ENCODE measurements at places on chromosomes 7 and 10.

GRCh38 chr10:67779465-67780203 lies 58.4 kb downstream of the DNAJC12 start:
- DNase-seq = peak; percentile 71

DNA sequence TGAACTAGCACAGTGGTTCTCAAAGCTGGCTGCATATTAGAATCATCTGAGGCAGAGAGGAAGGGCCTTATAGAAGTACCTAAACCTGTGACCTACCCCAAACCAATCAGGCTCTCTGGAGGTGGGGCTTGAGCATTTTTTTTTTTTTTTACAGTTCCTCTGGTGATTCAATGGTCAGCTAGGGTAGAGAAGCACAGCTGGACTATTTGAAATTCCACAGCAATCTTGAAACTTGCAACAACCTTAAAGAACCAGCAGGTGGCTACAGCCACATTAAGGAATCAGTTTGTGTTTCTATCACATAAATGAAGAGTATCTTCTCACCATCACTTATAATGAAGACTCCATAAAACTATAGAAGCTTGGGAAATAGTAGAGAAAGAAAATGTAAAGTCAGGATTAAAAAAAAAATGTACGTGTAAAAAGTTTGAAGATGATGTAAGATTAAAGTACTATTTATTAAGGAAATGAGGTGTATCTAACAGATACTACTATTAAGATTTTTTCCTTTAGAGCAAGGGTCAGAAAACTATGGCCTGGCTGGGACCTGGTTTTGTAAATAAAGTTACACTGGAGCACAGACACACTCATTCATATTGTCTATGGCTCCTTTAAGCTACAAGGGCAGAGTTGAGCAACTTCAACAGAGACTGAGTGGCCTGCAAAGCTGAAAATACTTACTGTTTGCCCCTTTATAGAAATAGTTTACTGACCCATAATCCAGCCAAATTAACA lies 3.8 kb downstream of the RTKN2 start:
- DNase-seq = no peak

DNA sequence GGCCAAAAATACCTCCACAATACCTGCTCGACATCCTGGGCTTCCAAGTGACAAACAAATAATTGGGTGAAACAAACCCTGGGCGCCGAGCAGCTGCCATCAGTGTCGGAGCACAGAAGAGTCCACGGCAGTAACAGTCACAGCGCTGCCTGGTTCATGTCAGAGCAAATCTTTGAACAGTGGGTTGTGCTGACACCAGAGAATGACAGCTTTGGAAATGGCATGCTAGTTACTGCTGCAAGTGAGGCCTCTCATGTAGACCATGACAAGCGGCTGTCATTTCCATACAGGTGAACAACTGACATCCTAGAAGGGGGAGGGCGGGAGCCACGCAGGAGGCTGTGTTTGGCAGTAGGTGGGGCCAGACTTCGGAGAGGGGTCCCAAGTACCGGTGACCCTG lies 420.5 kb upstream of the GALNT17 start:
- no peak for DNase-seq

- no peak for DNase-seq
Measured at GRCh38 chr10:115051216-115051615, 41.9 kb upstream of the ATRNL1 start.

- DNase-seq = no peak
Measured at GRCh38 chr10:52523696-52524095, 209.6 kb downstream of the DKK1 start.

DNA sequence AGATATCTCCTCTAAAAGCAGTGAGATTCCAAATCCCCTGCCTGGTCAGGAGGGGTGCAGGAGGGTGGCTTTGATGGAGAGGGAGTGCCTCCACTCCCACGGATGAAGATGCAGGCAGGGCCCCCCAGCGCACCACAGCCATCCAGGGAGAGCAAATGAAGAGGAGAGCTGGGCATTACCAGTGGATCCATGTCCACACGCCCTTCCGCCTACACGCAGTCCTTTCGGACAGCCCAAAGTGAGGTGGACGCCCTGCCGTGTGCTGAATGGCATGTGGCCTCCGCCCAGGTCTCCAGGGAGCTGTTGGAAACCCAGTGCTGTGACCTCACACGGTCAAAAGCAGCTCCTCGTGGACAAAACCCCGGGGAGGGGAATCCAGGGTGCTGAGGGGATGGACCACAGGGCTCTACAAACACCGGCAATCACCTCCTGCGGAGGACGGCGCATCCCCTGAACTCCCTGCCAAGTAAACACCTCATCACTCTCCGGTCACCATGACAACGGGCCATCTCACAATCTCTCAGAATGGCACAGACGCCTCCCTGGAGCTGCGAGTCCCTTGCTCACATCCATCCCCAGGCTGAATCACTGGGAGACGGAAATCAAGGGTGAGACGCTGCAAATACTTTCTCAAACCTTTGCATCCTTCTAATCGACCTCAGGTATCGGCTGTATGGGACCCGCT lies 35.0 kb upstream of the DNAAF5 start:
- DNase-seq = no peak

- peak; percentile 63 for DNase-seq
Measured at GRCh38 chr10:132397036-132397541, at the start of gene PWWP2B. PWWP2B (plus strand) TSS chr10:132397200; CDS start chr10:132397227, 27 bp downstream.

DNA sequence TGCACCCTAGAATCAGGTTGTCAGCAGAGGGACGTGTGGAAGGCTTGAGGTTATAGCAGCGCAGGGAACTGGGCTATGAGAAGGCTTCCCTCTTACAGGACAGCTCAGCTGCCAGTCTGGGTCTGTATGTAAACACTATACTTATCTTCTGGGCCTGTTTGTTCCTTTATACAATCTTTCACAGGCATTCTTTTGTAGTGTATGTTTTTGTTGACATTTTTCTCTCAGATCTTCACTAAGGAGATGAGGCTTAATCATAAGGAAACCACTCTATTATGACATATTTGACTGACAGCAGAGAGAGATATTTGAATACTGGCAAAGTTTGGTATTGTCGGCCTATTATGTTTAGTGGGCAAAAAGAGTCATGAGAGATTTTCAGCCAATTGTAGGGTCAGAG lies 929 bp downstream of the GBF1 start:
- no peak for DNase-seq

DNA sequence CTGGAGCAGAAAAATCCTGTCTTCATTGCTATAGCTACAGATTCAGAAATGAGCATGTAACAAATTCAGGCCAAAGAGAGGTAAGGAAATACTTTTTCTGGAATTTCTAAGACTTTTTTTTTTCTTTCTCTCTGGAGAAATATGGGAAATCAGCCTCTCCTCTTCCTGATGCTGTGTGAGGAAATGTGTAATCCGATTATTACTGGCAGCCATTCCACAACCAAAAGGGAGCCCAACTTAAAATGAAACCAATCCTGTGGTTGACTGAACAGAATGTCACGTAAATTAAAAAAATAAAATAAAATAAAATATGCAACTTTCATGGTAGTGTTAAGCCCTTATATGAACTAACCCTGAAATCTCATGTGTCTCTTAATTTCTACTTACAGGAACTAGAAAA lies 10.7 kb upstream of the POT1 start:
- no peak for DNase-seq

DNA sequence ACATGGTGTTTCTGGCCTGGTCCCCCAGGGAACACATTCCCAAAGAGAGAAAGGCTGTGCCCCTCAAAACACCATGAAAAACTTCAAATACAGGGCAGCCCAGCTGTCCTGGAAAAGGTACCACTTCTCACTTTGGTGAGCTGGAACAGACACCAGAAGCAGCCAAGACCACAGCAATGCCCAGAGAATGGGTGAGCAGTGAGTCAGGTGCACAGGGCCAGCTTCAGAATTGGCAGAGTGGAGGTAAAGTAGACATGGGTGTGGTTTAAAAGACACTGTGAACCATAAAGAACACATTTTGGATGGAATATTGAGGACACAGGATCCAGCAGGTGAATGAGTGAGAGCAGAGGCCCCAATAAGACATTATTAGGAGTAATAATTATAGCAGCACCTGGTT lies 51.3 kb downstream of the FAM13C start:
- no peak for DNase-seq

- DNase-seq = no peak
Measured at GRCh38 chr10:7492660-7493046, 81.8 kb upstream of the SFMBT2 start.

DNA sequence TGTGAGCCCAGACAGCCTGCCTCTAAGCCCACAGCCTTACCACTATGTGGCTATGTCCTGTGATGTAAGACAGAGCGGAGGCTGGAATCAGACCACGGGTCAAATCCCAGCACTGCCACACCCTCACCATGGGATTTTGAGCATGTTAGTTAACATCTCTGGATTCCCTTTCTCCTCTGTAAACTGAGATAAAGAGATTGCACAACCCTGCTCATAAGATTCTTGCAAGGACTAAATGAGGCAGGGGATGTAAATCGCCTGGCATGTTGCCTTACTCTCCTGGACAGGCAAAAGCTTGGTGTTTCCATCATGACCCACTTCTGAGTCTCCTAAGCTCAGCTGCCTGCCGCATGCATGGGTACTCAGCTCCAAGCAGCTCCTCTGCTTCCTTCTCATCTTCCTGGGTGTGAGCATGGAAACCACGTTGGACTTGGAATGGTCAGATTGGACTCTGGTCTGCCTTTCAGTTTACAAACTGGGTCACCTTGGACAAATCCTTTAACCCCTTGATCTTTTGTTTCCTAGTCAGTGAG lies 41.3 kb upstream of the MTURN start:
- no peak for DNase-seq

DNA sequence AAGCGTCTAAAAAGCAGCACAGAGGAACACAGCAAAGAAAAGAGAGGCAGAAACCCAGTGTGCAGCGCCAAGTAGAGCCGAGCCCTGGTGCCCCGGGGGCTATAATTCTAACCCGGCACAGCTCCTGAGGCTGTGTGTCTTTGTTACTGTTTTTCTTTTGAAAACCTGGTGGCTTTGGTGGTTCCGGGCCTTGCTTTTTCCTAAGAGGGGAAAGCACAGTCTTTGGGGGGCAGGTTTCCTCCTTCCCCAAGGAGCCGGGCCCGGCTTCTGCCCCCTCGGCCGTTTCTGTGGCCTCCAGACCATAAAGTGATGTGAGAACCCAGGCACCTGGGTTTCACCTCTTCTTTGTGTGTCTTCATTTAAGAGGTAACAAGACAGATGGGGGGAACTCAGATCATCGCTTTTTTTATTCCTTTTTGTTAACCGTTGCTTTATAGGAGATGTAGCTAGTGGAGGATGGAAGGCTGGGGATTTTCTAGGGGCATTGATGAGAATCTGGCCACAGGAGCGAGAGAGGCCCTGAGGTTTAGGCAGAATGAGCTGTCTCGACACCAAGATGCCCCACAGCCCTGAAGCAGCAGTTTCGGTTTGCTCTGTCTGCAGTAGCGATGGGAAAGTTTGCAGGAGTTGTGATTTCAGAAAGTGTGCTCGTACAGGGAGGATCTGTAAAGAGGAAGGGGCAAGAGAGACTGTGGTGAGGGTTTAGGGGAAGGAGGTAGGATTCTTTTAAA lies 367.8 kb upstream of the GALNT17 start:
- DNase-seq = peak; percentile 28

- no peak for DNase-seq
Measured at GRCh38 chr10:112434988-112435619, 11.6 kb downstream of the ZDHHC6 start.

DNA sequence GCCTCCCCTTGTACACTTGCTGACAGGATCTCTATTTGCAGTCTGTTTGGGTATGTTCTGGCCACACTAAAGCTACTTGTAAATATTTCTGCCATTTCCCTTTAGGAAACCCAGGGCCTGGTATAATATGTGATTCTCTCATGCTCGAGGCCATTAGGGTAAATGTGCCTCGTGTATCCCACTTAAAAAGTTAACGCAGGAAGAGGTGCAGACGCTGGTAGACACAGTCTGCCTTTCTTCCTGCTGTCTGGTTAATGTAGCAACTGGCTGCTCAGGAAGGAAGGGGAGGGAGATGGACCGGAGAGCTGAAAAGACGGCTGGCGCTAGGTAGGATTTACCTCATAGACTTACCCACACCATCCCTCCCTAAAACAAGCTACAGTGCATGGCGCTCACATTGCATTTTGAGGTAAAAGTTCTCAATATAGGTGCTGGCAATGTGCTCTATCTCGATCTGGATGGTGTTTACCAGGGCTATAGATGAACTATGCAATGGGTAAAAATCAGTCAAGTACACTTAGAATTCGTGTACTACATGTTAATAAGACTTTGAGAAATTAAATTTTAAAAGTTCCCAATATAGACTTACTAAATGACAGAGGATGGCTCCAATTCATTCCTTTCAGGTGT lies 125.9 kb downstream of the JAZF1 start:
- no peak for DNase-seq

- no peak for DNase-seq
Measured at GRCh38 chr10:560314-560992, 129.0 kb downstream of the DIP2C start.

DNA sequence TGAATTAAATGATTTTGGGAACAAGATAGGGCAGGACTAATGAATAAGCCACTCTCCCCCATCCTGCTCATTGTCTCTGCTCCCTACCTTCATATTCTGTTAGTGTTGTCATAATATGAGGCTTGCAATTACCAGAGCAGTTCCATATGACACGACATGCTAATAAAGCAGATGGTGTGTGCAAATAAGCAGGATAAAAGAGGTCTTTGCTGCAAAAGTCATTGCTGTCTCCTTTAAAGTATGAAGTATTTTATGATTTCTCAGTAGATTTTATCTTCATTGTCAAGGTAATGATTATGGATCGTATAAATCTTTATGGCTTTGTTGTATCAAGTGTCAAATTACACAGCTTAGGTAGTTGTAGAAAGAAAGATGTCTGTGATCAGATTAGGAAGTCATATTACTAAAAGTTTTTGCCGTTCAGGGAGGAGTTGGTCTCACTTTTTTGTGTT lies 114.8 kb downstream of the SDK1 start:
- no peak for DNase-seq

DNA sequence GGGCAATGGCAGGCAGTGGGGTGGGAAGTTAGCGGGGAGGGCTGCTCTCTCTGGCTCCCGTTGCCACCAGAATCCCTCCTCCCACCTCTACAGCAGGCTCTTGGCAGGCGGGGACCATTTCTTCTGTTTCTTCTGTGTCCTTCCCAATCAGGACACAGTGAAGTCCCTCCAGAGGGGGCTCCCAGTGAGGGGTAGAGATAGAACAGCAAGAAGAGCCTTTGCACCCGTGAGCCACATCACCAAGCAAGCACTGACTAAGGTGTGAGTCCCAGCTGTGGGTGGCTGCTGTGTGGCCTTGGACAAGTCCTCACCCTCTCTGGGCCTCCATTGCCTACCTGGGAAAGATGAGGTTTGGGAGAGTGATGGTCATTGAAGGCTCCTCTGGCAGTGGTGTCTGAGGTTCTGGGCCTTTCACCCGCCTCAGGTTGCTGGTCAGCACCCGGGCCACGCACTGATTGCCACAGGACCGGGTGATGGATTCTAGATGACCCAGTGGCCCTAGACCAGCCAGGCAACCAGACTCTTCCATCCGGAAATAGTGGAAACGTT lies 26.0 kb upstream of the PCBD1 start:
- DNase-seq = no peak

Measured in stimulated activated CD4-positive, alpha-beta T cell treated with anti-CD3 and anti-CD28 coated beads, Interleukin-15, amount 100 ng/mL, for 24 hours (primary cell).